ENCODE measurements at places on chromosomes 6 and 20. TPM values are rescaled to one million over a fixed set of nuclear protein-coding genes. Genes with fewer than 3 reads are reported as not detected.

NKX2-2 gene
- total RNA-seq: not detected

IL20RA gene
- not detected for total RNA-seq

DNA sequence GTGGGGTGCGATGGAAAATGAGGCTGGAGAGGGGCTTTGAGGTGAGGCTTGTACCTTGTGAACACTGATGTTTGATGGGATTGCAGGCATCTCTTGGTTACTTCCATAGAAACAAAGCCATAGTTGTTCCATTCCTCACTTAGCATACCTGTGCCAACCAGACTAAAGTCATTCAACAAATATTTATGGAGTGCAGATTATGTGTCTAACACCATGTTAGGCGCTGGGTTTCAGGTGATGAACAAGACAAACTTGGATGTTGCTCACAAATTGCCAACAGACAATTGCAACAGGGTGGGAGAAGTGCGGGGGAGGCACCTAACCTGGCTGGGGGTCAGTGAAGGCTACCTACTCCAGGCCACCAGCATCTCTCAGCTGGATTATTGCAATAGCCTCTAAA is 1.5 kb downstream of the TTPAL start:
- no peaks in the 10 kb centered on the region for H3K27me3 ChIP-seq
- H3K4me1 ChIP-seq: no peaks in the 10 kb centered on the region
- peak overlapping the region; percentile 68 for H3K27ac ChIP-seq
- H3K36me3 ChIP-seq: no peaks in the 10 kb centered on the region

- H3K36me3 ChIP-seq: no peaks in the 10 kb centered on the region
- DNase-seq: no peak
- H3K27me3 ChIP-seq: no peaks in the 10 kb centered on the region
Observed at GRCh38 chr6:42281570-42281969, 63.9 kb upstream of the MRPS10 start.

ZNF334 gene
- 1.4 TPM for total RNA-seq

AARS2 gene
- total RNA-seq: 9.6 TPM

KHDRBS2 gene
- total RNA-seq: 1.1 TPM

SCGN gene
- total RNA-seq: 0.28 TPM

GRCh38 chr6:150691463-150691862 is 91.8 kb downstream of the PLEKHG1 start:
- no peak overlapping the region for H3K4me3 ChIP-seq
- DNase-seq: no peak
- H3K27me3 ChIP-seq: no peaks in the 10 kb centered on the region

DNA sequence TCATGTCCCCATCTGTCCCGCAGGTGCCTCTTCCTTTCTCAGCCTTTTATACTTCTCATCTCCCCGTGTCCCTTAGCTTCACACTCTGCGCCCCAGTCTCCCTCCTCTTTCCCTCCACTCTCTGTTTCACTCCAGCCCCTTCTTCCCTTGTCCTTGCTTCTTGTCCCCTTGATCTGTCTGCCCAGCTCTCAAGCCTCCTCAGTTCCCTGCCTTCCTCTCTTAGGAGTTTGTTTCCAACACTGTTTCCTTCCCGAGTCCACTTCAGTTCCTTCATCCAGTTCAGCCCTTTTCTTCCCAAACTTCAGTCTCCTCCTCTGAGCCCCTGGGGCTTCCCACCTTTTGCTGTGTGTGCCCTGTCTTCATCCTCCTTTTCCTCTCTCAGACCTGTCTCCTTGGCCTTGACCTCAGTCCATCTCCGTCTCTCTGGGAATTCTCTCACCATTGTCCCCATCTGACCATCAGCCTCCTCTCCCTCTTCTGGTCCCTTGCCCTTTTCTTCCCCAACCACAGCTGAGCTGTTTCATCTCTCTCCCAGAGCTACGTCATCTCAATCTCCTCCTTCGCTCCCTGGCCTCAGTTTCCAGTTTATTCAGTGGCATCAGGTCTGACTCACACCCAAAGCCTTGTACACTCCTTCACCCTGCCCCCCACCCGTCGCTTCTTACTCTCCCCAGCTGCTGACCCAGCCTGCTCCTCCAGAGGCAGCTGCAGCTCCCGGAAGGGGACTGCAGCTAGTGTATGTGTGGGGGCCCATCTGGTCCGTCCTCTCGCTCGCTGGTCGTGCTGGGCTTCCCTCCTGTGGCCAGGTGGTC is 2.7 kb upstream of the DDR1 start:
- no peak overlapping the region for H3K4me3 ChIP-seq
- DNase-seq: no peak
- H3K4me1 ChIP-seq: peaks cover 6% of the 10 kb centered on the region
- no peaks in the 10 kb centered on the region for H3K36me3 ChIP-seq
- no peak overlapping the region for H3K27ac ChIP-seq

- H3K27ac ChIP-seq: no peak overlapping the region
- no peaks in the 10 kb centered on the region for H3K36me3 ChIP-seq
- no peaks in the 10 kb centered on the region for H3K27me3 ChIP-seq
- no peak for DNase-seq
- peaks cover 9% of the 10 kb centered on the region for H3K4me1 ChIP-seq
Observed at GRCh38 chr6:136775081-136775480, 17.2 kb downstream of the MAP3K5 start.

RFX6 gene
- not detected for total RNA-seq

SMIM28 gene
- not detected for total RNA-seq

GRCh38 chr6:14467591-14467990 is 350.0 kb downstream of the CD83 start:
- no peaks in the 10 kb centered on the region for H3K4me1 ChIP-seq
- no peaks in the 10 kb centered on the region for H3K27me3 ChIP-seq
- no peak for DNase-seq
- H3K36me3 ChIP-seq: no peaks in the 10 kb centered on the region
- no peak overlapping the region for H3K4me3 ChIP-seq

GRCh38 chr6:30219244-30219643 is 6.0 kb upstream of the TRIM26 start:
- DNase-seq: no peak
- H3K36me3 ChIP-seq: no peaks in the 10 kb centered on the region
- no peak overlapping the region for H3K4me3 ChIP-seq
- no peaks in the 10 kb centered on the region for H3K27me3 ChIP-seq
- H3K27ac ChIP-seq: no peak overlapping the region
- no peaks in the 10 kb centered on the region for H3K4me1 ChIP-seq

- no peaks in the 10 kb centered on the region for H3K27me3 ChIP-seq
- H3K36me3 ChIP-seq: no peaks in the 10 kb centered on the region
- no peak overlapping the region for H3K4me3 ChIP-seq
Observed at GRCh38 chr6:16206595-16207037, 31.8 kb upstream of the GMPR start.

- H3K27me3 ChIP-seq: no peaks in the 10 kb centered on the region
- peak overlapping the region; percentile 98 for H3K4me3 ChIP-seq
- peaks cover 34% of the 10 kb centered on the region for H3K4me1 ChIP-seq
- H3K36me3 ChIP-seq: peaks cover 8% of the 10 kb centered on the region
- peak; percentile 97 for DNase-seq
Observed at GRCh38 chr20:62937268-62938104, 461 bp upstream of the GID8 start.

FAM83D gene
- 28.2 TPM for total RNA-seq

DNA sequence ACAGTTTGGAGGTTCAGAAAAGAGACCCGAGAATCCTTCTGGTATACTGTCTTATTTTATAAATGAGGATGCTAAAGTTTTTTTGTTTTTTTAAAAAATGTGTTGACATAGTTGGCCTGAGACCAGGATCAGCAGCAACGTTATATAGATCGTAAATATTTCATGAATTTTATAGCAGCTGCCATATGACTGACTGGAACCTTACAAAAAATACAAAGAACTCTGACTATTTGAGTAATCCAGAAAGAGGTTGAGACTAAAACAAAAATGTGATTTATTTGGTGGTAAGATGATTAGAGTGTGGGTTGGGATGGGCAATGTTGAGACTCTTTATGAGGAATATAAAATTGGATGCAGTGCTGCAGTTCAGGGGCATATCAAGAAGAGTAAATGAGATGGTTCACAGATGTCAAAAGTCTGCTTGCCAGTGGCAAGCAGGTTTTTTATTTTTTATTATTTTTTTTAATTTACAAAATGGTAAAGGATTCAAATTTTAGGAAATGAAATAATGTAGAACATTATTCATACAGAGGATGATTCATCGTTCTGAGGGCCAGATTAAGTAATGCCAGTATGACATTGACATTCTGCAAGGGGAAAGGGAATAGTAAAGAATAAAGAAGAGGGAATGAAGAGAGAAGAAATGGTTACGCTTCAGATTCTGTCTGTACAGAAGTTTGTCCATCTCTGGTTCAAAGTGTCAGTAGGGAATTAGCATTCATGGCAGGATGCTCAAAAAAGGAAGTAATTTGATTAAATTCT is 58.5 kb downstream of the SCAF8 start:
- H3K4me3 ChIP-seq: no peak overlapping the region
- DNase-seq: no peak
- no peaks in the 10 kb centered on the region for H3K27me3 ChIP-seq
- H3K27ac ChIP-seq: no peak overlapping the region
- peaks cover 5% of the 10 kb centered on the region for H3K36me3 ChIP-seq

GRCh38 chr6:148556410-148556809 is 190.4 kb upstream of the UST start:
- no peak overlapping the region for H3K4me3 ChIP-seq
- DNase-seq: no peak
- H3K4me1 ChIP-seq: peaks cover 10% of the 10 kb centered on the region
